ENCODE measurements at places on chromosomes 5 and 9.

DNA sequence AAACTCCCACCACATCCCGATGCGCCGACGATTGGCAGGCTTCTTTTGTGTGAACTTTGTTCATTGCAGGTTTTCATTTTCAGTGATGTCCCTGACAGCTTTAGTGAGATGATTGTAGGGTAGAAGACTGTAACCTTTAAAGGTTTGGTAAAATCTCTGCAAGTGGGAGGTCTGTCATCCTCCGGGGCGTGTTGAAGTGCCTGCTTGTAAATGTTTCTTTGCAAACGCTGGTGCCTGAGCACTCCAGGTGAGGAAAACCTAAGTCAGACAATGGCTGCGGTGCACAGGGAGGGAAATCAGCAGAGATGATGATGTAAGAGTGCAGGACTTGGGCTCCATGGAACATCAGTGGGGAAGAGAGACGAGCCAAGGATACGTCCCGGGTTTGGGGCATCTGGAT, 228.1 kb downstream of the DRD1 start:
- DNase-seq: no peak

DNA sequence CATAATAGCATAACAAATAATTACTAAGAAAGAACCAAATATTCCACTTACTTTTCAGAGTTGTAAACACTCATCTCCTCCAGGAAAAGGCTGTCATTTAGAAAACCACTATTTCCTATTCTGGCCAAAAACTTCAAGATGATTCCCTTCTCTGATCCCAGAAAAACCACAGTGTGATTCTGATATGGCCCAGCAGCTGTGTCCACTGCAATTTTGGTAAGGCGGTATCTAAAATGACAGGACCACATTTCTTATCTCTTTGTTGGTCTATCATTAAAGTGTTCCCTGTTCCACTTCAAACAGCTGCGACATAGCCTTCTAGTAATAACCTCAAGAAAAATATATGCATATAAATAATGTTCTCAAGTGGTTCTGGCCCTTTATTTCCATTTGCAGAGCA, 96.1 kb downstream of the SEMA6A start:
- no peak for DNase-seq

- DNase-seq: no peak
These were observed 13.1 kb downstream of the LECT2 start for GRCh38 chr5:135941711-135942110.

DNA sequence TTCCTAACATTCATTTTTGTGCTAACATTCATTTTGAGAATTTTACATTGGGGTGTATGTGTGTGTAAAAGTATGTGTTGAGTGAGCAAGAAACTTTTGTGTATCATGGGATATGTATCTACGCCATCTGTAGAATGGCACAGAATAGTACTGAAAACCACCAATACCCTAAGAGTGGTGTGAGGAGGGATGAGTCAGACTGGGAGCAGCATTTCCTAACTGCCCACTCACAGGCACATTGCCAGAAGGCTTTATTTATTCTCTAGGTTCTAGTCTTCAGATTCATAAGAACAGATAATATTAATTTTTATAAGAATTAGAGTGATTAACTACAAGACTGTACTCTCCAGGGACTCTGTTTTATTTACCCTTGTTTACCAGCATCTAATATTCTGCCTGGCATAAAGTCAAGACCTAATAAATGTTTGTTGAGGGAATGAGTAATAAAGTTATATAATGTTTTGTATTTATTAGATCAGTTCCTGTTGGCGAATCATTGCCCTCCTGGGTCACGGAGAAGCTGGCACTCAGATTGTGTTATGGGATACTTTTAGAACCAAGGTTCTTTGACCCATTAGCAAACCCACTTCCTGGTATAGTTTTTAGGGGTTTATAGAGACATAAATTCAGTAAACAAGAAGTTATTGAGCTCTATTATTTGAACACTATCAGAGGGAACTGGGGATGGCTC, 159.1 kb upstream of the PPP2R2B start:
- no peak for DNase-seq

DNA sequence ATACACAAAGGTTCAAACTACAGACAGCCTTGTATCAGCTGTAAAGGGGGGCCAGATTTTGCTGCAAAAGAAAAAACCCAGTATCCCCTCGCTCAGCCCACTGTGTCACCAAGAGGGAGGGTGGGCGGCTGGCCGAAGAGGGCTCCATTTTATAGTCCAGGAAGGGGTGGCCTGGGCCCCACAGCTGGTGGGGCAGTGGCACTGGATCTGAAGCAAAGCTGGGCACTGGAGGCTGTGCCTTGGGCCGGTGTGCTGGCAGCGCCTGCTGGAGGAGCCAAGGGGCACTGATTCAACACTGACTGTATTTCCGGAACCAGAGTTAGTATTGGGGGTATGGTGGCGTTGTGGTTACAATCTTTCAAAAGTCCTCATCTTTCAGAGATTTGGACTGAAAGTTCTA, 9.1 kb downstream of the BRD3 start:
- peak; percentile 3 for DNase-seq

GRCh38 chr9:77433675-77434445, 214.3 kb downstream of the GNA14 start:
- peak; percentile 45 for DNase-seq

GRCh38 chr5:78706825-78707224, 58.3 kb upstream of the LHFPL2 start:
- no peak for DNase-seq

DNA sequence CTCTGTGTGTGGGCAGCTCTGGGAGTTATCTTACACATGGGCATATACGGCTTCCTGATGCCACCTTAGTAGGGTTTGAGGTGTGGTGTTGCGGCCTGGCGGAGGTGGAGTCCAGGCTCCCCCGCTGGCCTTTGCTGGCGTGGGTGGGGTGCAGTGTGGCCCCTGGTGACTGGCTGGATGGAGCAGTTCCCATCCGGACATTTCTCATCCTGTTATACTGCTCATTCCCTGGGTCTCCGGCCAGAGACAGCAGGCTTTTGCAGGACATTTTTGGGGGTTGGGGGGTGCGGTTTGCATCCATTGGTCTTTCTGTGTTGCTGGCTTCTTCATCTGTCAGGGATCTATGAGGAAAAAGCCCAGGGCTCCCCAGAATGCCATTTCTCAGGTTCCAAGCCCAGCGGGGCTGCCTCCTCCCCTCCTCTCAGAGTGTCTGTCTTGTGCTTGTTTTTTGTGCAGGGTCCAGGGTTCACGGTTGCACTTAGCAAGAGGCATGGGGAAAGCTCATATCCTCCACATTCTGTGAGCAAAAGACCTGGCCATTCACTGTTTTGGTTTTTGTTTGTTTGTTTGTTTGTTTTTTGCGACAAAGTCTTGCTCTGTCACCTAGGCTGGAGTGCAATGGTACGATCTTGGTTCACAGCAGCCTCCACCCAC, 22.3 kb downstream of the NDUFS6 start:
- no peak for DNase-seq

GRCh38 chr9:118269623-118270022, 565.4 kb downstream of the TLR4 start:
- DNase-seq: no peak

Measured in heart left ventricle (tissue), 16 donors.